Small intestine (tissue), 16 donors: ENCODE measurements at places on chromosomes 13 and 19.
A peak's percentile ranks its signal among the peaks of the same experiment; 100 is the strongest.

GRCh38 chr19:7874076-7874896 is at the start of gene PRR36:
Gene PRR36 (minus strand): TSS chr19:7874390. CDS start chr19:7873689, 701 bp downstream.
- no peak for DNase-seq

GRCh38 chr13:21825186-21825585 is 154.3 kb downstream of the FGF9 start:
- DNase-seq, result peak; percentile 85

DNA sequence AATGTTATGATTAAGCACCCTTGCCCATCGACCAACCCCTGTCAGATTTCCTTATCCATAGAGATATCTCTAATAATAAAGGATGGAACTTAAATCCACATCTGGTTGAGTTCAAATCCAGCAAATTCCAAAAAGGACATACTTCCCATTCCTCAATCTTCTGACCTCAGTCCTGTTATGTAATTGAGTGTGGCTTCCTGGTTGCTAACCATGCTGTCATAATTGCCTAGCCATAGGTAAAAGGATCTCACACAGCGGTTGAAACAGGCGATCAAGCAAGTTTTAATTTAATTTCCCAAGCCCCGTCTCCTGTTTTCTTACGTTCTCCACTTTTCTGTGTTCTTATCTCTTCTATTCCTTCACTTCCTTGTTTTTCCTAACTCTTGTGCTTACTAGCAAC is 550.3 kb downstream of the GPC6 start:
- DNase-seq, result no peak

- DNase-seq, result no peak
These were observed 36.2 kb downstream of the GPC6 start for GRCh38 chr13:93262729-93263345.

DNA sequence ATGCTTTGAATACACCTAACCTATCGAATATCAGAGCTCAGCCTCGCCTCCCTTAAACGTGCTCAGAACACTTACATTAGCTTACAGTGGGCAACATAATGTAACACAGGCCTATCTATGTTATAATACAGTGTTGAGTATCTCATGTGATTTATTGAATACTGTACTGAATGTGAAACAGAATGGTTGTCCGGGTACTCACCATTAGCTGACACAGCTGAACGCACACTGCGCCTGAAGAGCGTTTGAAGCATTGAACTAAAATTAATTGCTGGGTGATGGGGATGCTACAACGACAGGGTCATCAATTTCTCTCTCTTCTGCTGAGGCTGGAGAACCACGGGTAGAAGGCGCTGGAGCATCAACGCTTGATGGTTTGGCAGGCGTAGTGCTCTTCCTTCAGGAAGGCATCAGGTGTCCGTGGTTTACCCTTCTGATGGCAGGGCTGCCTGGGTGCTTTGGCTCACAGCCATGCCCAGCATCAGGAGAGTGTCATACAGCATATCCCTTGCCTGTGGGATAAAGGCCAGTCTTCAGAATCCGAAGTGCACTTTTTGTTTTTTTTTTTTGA is 46.9 kb upstream of the UBE2L5 start:
- DNase-seq, result no peak

GRCh38 chr19:50003810-50004419 is 21.3 kb downstream of the VRK3 start:
- no peak for DNase-seq

DNA sequence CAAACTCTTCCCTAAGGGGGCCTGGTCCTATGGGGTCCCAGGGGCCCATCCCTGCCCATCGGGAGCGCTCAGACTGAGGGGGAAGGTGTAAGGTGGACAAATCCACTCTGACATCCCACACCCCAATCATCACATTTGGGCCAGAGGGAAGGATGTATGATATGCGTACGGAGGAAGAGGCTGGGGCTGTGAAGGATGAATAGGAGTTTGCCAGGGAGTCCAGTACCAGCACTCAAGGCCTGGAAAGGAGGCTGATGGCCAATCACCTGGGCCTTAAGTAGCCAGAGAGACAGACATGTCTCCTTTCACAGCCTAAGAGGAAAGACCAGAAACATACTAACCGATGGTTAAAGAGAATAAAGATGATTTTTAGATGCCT is 14.9 kb downstream of the TJP3 start:
- no peak for DNase-seq

DNA sequence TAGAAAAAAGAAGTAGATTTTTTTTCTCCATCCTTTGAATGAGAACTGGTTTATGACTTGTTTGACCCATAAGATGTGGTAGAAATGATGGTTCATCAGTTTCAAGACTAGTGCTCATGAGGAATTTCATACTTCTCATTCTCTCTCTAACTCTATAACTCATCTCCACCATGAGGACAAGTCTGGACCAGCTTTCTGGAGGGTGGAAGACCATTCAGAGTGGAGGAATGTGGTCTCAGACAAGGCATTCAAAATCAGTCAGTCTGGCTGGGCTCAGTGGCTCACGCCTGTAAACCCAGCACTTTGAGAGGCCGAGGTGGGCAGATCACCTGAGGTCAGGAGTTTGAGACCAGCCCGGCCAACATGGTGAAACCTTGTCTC is 3.5 kb upstream of the EID2 start:
- DNase-seq, result no peak

- DNase-seq, result peak; percentile 77
These were observed 160.7 kb downstream of the LMO7 start for GRCh38 chr13:75796825-75797224.

- no peak for DNase-seq
These were observed 238 bp downstream of the ZNF260 start for GRCh38 chr19:36527873-36528193.

DNA sequence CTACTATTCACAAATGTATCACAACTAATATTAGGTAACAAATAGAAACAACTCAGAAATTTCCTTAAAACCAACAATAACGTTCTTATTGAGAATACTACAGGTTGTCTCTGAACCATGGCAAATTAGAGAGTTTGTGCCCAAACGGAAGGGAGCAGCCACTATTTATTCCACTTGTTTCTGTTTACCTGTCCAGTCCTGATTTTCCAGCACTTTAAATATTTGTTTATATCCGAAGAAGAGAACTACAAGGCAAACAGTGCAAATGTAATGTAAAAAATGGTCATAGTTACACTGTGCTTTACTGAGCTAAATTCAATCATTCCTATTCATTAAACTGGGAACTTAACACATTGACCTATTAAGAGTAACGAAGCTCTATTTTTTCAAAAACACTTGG is 9.2 kb downstream of the SUCLA2 start:
- DNase-seq, result no peak

DNA sequence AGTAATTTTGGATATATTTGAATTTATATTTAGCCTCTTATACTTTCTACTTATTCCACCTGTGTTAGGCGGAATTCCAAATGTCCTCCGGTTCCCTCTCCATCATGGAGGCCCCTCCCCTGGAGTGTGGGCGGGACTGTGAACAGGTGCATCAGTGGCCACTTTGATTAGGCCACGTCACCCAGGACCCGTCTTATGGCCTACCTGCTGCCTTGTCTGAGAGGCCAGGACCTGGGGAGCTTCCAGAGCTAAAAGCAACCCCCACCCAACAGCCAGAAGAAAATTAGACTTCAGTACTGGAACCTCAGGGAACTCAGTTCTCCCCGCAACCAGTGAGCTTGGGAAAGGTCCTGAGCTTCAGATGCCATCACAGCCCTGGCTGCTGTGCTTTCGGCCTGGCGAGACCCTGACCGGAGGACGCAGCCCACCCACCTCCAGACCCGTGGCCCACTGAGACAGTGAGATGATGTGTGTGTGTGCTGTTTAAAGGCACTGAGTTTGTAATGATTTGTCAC is 200.2 kb upstream of the SOX1 start:
- no peak for DNase-seq

GRCh38 chr13:113552079-113552478 is 32.5 kb upstream of the TFDP1 start:
- no peak for DNase-seq
